ENCODE measurements at places on chromosomes 3 and 15.

DNA sequence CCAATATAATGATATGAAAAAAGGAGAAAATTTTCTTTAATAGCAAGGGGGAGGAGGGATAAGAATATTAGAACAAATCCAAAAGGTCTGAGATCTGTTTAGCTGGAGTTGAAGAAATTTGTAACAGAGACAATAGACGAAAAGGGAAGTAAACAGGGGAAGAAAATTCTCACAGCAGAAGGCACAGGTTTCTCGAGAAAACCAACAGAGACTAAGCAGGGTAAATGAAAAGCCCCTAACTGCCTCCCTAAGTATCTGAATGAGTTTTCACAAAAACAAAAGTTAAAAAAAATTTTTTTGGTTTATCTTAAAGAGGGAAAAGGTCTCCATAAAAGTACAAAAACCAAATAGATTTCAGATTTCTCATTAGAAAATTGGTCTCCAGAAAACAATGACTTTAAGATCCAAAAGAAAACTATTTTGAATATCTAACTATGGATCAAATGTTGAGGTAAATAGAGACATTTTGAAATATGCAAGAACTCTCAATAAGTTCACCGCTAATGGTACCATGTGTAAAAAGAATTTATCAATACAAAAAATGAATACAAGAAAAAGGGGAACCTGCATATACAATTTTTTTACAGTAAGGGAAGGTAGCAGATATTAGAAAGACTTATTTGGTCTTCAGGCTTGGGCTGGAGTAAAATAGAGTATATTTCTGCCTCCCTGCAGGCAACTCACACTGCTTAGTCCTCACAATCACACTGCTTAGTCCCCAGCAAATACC is 23.9 kb upstream of the NEK10 start:
- no peak for DNase-seq

GRCh38 chr3:35422836-35423601 is 216.3 kb upstream of the ARPP21 start:
- DNase-seq = no peak

DNA sequence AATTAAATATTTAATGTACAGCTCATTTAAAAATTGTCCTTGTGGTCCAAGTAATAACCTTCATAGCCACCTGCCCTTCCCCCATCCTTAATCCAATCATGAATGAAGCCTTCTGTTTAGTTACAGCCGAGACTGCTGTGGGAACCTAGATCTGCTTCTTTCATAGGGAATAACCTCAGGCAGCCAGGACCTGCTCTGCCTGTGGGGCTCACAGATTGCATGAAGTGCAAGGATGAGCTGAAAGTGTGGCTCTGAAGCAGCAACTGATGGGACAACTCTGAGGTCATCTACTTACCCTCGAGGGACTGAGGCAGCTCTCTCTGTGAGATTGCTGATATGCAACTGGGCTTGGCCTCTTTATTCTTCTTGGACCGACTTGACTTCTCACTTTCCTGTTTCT is 169.8 kb downstream of the POTEB3 start:
- no peak for DNase-seq

DNA sequence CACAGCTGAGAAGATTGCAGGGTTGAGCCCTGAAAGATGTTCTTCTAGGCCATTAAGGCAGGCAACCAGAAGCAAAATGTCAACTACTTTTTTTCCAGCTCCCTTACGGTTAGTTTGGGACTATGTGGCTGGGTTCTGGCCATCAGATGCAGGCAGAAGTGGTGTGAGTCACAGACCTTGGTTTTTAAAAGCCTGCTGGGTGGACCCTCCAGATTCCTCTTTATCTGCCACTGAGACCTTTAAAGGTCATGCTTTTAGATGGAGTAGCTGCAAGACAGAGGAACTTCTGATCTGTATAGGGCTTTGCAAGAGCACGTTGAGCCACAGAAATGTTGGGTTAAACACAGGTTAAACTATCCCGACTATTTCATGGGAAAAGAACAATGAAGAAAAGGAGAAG is 102.9 kb downstream of the CHST2 start:
- no peak for DNase-seq

- DNase-seq = no peak
Measured at GRCh38 chr15:69424748-69425413, 10.7 kb downstream of the KIF23 start.

DNA sequence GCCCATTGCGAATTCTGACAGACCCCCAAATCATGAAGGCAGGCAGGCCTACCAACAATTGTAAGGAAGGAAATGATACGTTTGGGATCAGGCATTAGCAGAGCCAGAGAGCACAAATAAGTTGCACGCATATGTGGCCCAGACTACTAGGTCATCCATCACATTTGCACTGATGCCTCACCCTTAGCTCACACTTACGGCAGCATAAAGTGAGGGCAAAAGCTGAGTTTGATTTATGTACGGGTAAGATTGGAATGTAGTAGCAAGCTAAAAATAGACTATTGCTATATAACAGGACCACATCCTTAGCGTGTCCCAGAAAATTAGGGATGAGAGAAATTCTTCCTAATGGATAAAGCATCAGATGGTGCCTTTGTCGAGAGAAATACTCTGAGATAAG is 58.6 kb downstream of the QTRT2 start:
- no peak for DNase-seq
